ENCODE measurements at places on chromosomes 12 and 14.

- DNase-seq, result peak; percentile 21
Observed at GRCh38 chr12:114263056-114263805, 142.7 kb downstream of the TBX5 start.

- DNase-seq, result no peak
Observed at GRCh38 chr12:97168804-97169203, 261.7 kb downstream of the NEDD1 start.

DNA sequence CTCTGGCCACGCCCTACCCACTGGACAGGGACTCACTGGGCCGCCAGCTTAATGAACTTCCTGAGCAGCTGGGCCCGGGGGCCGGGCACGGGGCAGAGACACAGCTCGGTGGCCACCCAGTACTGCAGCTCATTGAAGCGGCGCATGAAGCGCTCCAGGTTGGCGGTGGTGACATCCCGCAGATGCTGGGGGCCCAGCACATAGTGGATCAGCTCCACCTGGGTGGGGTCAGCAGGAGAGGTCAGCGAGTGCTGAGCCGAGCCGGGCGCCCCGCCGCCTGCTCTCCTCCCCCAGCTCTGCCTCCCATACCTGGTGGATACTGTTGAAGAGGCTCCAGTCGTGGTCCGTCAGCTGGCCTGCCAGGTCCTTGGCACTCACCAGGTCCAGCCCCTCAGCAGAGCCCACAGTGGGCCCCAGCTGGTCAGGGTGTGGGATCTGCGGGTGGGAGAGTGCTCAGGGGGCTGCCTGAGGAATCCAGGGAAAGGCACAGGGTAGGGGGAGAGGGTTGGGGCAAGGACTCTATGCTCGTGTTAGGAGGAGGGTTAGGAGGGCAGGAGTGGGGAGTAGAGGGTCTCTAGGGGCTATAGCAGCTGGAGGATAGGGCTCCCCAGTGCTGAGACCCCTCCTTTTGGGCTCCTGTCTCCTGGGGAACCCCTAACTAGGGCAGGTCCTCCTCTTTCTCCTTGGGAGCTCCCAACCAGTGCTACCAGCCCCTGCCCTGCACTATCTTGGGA, 15.5 kb upstream of the ENDOU start:
- DNase-seq, result no peak

- DNase-seq, result no peak
Observed at GRCh38 chr14:98170575-98170974, 1101.4 kb downstream of the BCL11B start.

- DNase-seq, result no peak
Observed at GRCh38 chr12:120892265-120892664, 11.9 kb downstream of the SPPL3 start.

- peak; percentile 59 for DNase-seq
Observed at GRCh38 chr12:89980236-89980635, 271.6 kb upstream of the ATP2B1 start.

DNA sequence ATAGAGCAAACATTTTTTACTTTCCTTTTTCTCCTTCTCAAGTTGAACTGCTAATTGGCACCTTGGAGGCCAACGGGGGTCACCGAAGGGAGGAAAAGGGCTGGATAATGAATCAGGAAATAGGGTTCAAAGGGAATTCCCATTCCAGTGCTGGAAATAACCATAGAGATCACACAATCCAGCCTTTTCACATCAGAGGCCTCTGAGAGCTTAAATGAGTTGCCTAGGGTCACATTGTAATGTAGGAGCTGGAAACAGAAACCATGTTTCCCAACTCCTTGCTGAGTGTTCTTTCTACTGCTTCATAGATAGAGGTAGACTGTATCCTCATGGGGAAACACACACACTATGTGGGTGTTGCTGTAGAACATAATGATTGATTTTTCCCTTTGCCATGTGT, 60.6 kb upstream of the DDHD1 start:
- DNase-seq, result no peak

DNA sequence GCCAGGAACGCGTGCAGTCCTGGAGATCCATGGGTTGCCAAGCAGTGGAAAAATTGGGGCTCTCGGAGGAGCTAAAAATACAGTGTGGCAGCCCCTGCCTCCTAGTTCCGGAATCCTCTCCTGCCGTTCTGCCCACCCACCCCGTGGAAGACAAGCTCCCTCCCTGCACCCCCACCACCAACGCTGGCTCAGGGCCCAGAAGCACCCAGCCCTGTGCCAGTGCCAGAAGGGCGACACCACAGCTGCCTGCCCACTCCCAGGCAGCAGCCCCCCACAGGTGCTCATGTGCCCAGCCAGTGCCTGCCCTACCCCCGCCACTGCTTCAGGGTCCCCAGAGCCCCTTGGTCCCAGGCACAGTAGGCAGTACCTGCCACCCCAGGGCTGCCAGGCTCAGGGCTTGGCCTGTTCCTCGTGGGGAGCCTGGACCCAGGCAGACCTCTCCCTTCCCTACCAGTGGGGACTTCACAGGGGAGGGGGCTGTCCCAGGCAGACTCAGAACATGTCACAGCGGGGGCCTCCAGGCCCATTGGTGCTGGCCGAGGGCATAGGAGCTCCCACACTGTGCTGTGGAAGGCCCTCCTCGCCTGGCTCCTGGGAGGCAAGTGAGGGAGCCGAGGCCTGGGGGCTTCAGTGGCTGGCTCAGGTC, 7.4 kb downstream of the INF2 start:
- no peak for DNase-seq

DNA sequence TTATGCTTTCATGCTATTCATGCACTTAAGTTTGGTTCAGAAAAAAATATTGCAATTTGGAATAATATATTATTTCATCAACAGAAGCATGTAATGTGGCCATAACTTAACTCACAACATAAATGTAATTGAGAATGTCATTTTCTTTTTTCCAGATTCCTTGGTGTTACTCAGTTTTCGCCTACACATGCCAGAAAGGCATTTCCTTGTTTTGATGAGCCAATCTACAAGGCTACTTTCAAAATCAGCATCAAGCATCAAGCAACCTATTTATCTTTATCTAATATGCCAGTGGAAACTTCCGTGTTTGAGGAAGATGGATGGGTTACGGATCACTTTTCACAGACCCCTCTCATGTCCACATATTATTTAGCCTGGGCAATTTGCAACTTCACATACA, 14.4 kb downstream of the TRHDE start:
- peak; percentile 77 for DNase-seq

- DNase-seq, result no peak
Observed at GRCh38 chr12:2582631-2583030, 212.1 kb upstream of the FKBP4 start.

DNA sequence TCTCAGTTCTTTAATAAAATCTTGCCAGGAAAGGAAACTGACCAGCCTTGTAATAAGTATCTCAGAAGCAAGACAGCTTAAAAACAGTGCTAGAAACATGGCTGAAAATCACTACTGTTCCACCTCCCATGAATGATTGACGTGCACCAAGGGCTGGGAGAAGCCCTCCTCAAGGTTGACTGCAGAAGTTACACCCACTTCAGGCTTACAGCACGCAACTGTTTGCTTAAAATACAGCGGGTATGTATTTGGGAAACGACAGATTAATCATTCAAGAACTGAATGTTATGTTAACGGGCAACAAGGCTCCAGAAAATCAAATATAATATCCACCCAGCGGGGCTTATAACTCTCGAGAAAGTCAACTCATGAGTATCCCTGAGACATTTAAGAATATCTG, 22.1 kb downstream of the PRKD1 start:
- DNase-seq, result no peak

DNA sequence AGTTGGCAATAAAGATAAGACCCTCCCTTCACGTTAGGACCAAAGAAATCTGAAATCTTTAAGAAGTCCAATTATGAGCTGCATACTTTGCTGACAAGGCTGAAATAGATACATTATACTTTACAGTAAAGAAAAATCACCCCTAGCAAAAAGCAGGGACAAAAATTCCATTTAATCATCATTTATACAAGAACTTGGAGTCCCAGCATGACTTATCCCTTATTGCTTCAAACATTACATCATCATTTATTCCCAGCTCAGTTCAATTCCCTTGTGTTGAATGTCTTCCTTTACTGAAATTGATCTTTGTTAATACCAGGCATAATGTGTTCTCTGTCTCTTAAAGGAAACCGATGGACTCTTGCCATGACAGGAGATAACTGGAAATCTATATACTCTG, 449.6 kb upstream of the CCDC196 start:
- DNase-seq, result no peak

GRCh38 chr14:62957562-62957961, 87.7 kb downstream of the KCNH5 start:
- DNase-seq, result peak; percentile 92

GRCh38 chr12:113519464-113520307, 48.0 kb upstream of the LHX5 start:
- DNase-seq, result no peak

GRCh38 chr14:49972131-49972671, 79.3 kb downstream of the ARF6 start:
- peak; percentile 74 for DNase-seq

DNA sequence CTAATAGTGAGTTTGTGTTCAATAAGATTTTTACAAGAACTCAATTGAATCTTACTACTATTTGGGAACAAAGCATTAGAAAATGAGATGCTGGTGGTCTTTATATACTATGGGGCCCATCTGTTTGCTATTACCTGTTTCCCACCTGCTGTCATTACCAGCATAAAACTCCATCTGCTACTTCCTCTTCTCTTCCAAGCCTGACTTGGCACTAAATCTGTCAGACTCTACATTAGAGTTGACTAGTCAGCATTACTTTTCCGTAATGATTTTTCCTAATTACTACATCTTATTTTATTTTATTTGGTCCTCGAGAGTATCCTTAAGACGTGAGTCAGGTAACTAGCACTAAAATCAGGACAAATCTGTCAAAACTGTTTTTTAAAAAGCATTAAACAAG, 68.1 kb upstream of the KRR1 start:
- no peak for DNase-seq

DNA sequence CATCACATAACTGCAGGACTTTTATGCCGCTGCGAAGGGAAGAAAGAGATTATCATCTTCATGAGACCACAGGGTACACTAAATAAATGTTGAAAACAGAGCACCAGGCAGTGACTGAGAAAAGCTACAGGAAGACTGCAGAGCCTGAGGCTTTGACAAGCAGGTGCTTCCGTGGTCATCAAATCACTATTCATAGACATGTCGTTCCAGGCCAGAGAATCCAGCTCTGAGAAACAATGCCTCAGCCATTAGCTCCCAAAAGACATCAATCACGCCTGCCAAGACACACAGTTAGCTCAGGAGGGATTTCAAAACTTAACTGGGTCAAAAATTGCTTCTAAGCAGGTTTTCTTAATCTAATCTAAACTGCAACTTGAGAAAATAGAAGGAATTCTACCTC, 47.2 kb upstream of the GARIN6 start:
- DNase-seq, result no peak

GRCh38 chr14:76830556-76830955, 4.3 kb downstream of the LRRC74A start:
- DNase-seq, result no peak
